Activated naive CD4-positive, alpha-beta T cell (primary cell): ENCODE measurements at places on chromosomes 6 and 20.
A peak's percentile ranks its signal among the peaks of the same experiment; 100 is the strongest.

DNA sequence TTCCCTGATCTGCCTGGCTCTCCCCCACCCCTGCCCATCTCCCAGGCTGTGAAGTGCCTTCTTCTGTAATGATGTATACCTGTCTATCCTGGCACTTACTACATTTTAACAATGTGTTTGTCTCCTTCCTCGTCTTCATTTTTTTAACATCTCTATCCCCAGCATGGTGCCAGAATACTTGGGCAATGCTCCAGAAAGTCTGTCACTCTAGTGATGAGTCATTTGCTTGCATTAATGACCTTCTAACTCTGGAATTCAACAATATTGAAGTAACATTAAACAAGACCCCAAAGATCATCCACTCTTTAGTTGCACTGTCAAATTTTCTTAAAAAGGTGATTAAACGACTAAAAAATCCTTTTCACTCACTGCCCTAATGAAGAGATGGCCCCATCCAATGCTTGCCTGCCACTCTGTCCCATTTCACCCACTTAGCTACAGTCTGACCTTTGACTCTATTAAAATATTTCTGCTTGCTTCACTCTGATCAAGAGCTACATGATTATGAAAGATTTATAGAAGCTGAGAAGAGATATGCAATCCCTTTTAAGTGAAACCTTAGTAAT is 7.7 kb upstream of the KLHL31 start:
- no peak for DNase-seq

DNA sequence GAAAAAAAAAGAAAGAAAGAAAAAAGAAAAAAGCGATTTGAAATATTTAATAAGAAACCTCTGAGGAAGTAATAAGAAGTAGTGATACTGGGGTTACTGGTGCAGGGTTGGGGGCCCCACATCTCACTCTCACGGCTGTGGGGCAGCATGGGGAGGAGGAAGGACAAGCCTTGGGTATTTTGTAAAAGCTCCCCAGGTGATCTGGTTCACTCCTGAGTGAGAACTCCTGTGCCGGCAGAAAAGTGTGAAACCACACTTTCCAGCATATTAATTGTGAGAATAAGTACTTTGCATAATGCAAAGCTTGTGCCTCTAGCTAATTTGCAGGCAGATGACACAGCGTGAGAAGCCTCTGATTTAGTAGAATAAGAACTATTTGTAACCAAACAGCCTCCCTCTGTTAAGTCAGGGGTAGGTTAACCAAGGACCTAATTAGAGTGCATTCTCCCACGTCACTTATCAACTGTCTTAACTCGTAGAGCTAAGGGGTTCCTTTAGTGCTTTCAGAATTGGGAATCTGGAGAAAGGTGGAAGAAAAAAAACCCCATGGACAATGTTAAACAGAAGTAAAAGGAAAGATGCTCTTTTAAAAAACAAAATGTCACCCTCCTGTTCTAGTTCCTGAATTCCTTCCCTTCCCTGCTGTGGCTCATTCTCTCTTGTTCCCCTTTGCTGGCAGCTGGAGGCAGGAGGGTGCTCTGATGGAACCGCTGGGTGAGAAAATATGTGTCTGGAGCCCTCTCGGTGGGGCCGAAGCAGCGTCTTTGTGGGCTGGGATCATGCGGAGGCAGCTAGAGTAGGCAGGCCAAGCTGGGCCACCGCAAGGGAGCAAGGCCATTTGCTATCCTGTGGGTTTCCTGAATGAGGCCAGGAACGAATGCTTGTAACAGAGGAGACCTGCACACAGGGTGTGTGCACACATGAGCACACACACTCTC is 108.7 kb downstream of the FYN start:
- DNase-seq = peak; percentile 17

- no peak for DNase-seq
These were observed 447.2 kb downstream of the FRK start for GRCh38 chr6:115613488-115613887.

GRCh38 chr6:89522778-89523177 is 89.8 kb downstream of the ANKRD6 start:
- DNase-seq = no peak

DNA sequence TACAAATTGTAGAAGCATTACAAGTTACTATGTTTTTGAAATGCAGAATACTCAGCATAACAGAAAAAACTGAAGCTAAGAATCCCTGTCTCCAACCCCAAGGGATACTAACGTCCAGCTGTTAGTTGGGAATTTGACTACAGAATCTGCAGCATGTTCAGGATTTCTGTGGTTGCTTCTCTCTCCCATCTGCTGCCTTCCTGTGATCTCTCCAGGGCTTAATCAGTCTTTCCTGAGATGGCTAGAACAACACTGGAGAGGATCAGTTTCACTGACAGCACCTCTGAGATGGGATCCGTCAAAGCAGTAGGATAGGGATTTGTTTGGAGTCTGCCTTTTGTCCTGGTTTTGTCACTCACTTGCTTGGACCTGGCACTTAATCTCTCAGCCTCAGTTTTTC is 73.3 kb upstream of the NUP153 start:
- DNase-seq = no peak

DNA sequence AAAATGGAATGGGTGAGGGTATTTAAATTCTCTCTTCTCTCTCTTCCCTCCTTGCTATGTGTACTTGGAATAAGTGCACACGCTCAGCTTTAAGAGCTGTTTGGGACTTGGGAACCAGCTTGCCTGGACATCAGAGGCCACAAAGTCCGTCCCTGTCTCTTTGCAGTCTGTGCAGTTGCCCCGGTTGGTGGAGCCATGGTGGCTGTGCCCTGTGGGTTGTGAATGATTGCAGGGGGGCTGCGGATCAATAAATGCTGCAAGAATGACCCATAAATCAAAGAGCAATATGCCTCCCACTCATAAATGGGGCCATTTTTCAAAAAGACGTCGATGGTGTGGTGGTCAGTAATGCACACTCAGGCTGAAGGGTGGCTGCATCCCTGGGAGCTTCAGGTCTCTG is 135.1 kb upstream of the CST7 start:
- DNase-seq = no peak

DNA sequence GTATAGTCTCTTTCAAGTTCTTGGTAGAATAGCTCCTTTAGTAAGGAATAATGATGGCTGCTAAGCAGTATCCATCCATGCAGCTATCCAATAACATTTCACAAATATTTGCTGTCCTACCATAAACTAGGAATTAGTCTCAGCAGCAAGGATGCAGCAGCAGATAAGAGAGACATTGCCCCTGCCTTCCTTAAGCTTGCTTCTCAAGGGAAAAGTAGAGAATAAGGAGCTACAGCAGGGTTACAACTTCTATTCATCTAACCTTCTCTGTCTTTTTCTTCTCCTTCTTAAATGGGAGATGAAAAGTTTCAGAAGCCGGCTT is 2.4 kb downstream of the IL22RA2 start:
- no peak for DNase-seq

DNA sequence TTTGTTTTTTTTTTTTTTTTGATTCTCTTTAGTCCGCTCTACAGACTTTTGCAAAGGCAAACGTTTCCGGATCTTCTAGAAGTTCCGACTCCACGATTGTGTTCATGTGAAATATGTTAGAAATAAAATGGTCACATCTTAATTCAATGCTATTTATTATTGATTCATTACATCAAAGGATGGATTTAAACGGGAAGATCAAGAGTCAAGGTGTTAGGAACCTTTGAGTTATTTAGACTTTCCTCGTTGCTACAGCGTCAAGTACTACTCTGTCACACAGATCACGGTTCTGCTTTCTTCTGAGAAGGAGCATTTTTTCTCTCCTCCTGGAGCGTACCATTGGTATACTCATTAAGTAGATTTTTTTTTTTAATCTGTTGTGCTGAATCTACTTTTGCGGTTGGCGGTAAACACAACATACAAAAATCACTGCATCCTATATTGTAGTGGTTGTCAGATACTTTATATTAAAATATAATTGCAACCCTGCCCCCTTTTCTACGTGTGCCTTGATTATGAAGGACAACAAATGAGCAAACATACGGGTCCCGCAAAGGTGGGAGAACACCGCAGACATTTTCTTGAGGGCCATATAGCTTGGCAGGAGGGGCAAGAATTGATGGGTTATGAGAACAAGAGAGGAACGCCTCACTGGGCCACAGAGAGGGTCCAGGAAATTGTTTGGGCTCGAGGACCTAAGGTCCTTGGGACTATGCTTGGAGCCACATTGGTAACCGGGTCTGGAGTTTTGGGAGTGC is 17.5 kb downstream of the HMGN4 start:
- DNase-seq = no peak

- DNase-seq = no peak
These were observed 23.4 kb downstream of the THBS2 start for GRCh38 chr6:169230322-169230665.

DNA sequence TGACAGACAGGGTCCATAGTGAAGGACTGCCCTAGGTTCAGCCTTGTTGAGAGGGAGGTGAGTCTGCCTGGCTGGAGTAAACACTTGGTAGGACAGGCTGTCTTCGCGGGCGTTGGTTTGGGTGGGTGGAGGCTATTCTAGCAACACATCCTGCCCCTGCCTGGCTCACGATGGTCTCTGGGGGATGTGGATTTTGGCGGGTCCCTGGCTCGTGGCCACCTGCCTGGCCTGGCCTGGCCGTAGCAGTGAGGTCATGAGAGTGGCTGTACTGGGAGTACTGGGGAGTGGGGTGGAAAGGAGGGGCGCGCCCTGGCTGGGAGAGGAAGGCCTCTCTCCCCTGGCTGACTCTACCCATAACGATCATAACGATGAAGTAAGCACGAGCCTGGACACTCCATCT is 30.2 kb upstream of the MRPS18A start:
- DNase-seq = no peak

GRCh38 chr6:17705428-17705777 is 1.3 kb downstream of the NUP153 start:
- no peak for DNase-seq

DNA sequence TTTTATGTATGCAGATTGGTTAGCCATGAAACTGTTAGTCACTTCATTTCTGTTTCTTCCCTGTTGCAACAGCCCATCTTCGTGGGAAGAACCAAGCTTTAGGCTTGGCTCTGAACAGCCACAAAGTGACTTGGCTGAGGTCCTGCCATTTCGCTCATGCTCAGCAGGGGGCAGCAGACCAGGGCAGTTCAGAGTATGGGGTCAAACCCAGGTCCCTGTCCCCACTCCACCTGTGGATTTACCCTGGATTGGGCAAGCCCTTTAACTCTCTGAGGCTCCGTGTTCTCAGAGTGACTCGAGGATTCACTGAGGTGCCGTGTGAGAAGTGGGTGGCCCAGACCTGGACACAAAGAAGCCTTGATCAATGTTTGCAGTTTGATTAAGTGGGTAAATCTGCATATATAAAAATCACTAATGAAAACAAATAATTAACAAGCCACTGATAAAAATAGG is 19.8 kb upstream of the MAP1LC3A start:
- DNase-seq = peak; percentile 44

- no peak for DNase-seq
These were observed 27.1 kb downstream of the COL12A1 start for GRCh38 chr6:75178757-75179156.

GRCh38 chr20:63422653-63423052 is 49.8 kb downstream of the KCNQ2 start:
- no peak for DNase-seq
